ENCODE measurements at places on chromosomes 4 and X.

GRCh38 chrX:110944751-110945675 is 149.4 kb upstream of the CHRDL1 start:
- no peak for DNase-seq

DNA sequence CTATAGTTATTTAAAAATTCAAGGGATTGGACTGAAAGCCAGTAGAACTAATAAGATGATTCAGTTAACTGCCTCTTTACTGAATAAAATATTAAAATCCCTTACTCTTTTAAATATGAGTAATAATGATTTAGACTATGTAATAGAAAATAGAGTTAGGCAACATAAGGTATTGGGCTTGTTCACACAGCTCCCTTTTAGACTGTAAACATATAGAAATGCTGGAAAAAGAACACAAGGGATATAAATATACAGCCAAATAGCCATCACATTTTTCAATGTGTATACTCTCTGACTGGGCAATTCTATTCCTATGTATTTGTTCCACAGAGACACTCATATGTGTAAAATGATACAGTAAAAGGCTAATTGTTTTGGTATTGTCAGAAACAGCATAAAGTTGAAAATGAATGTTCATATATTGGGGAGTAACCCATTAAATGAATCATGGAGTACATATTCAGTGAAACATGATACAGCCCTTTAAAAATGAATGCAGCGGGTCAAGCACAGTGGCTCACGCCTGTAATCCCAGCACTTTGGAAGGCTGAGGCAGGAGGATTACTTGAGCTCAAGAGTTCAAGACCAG is 129.8 kb downstream of the TBC1D19 start:
- DNase-seq = no peak

GRCh38 chrX:68570598-68570997 is 71.7 kb downstream of the YIPF6 start:
- no peak for DNase-seq

- DNase-seq = no peak
Measured at GRCh38 chrX:14043209-14043608, 13.5 kb upstream of the GEMIN8 start.

- no peak for DNase-seq
Measured at GRCh38 chr4:6929812-6930464, 20.3 kb downstream of the TBC1D14 start.

GRCh38 chrX:16039363-16039762 is 84.0 kb upstream of the GRPR start:
- no peak for DNase-seq

DNA sequence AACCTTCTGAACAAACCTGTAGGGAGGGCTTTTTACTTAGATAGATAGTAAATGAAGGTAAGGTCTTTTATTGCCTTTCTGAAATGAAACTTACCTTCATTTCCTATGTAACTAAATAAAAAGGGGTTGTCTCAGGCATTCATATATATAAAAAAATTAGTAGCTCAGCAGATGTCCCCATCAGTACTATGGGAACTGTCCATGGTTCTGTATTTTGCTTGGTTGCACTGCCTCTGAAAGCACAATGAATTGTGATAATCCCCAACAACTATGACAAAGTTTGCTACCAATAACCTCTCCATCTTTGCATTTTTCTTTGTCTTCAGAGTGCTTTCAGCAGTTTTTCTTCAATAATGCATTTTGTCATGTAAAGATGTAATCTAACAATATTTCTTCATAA is 222.4 kb downstream of the SLIT2 start:
- DNase-seq = no peak

- no peak for DNase-seq
Measured at GRCh38 chr4:772118-772517, 53.8 kb downstream of the CPLX1 start.

DNA sequence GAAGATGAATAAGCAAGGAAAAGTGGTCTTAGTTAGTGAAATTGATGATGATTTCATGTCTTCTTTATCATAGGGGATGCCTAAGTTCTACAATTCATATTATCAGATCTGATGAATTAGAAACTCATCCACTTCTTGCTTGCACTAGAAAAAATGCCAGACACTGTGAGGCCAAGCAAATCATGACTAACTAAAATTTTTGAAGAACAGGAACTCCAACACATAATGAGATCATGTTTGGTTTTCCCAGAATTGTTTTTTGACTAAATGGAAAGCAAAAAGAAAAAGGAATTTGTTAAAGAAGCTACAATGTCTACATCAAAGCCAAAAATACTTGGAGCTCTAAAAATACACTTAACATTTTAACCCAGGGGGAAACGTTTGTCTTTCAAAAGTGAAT is 120.4 kb downstream of the ARSF start:
- no peak for DNase-seq

DNA sequence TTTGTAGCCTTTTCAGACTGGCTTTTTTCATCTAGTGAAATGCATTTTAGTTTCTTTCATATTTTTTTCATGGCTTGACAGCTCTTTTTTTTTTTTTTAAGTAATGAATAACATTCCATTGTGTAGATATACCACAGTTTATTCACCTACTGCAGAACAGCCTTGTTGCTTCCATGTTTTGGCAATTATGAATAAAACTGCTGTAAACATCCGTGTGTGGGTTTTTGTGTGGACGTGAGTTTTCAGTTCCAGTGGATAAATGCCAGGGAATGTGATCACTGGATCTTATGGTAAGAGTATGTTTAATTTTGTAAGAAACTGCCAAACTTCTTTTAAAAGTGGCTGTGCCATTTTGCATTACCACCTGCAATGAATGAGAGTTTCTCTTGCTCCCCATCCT is 160.8 kb downstream of the SOWAHB start:
- DNase-seq = no peak

GRCh38 chr4:23654791-23655190 is 235.1 kb downstream of the PPARGC1A start:
- DNase-seq = no peak

- no peak for DNase-seq
Measured at GRCh38 chrX:140602140-140602539, 97.3 kb upstream of the SOX3 start.

GRCh38 chrX:150478496-150479492 is 89.6 kb upstream of the MTM1 start:
- no peak for DNase-seq

GRCh38 chrX:19625612-19626011 is 110.3 kb upstream of the MAP3K15 start:
- no peak for DNase-seq

- no peak for DNase-seq
Measured at GRCh38 chr4:153295131-153295755, 49.2 kb upstream of the MND1 start.

- DNase-seq = no peak
Measured at GRCh38 chr4:154406018-154406795, 85.4 kb downstream of the DCHS2 start.

DNA sequence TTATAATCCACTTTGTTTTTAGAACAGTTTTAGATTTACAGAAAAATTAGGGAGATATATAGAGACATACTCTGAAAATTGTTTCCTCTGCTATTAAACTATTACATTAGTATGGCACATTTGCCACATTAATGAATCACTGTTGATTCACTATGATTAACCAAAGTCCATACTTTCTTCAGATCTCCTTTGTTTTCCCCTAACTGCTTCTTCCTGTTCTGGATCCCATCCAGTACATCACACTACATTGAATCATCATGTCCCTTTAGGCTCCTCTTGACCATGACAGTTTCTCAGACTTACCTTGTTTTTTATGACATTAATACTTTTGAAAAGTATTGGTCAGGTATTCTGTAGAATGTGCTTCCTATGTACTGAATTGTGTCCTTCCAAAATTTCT is 109.2 kb upstream of the EDNRA start:
- no peak for DNase-seq

DNA sequence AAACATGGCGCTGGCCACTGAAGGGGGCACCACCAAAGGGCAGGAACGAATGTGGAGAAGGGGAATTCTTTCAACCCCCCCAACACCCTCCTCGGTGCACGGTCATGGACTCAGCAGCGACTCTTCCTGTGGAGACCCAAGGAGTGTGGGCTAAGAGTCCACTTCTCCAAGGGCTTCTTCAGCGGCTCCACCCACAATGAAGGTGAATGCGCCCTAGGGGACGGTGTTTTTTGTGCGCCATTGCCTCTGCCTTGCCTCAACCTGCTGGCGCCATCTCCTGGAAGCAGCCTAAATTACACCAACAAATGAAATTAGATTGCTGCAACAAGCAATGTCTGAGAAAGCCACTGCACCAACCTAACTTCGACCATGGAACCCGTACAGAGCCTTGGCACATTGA is 169.2 kb upstream of the MAGEB18 start:
- DNase-seq = no peak

- no peak for DNase-seq
Measured at GRCh38 chrX:123685232-123685631, 47.6 kb downstream of the THOC2 start.

- peak; percentile 3 for DNase-seq
Measured at GRCh38 chr4:74671080-74671698, 123.1 kb downstream of the BTC start.

GRCh38 chr4:14652522-14652921 is 349.8 kb upstream of the CPEB2 start:
- DNase-seq = no peak

DNA sequence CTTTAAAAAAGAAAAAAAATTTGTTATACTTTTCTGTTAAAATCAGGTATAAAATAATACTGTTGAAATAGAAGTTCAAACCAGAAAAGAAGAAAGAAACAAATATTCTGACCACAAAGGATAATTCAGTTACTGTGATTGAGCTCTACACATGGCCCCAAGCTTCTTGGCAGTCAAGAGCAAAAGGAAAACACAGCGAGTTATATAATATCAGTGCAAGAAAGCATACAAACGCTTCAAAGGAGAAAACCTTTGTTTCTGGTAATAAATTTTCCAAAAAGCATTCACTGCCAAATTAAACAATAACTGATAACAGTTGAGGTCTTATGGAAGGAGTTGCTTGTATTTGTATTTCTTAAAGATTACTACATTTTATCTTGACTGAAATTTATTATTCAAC is 40.5 kb upstream of the EDNRA start:
- no peak for DNase-seq

- no peak for DNase-seq
Measured at GRCh38 chr4:76610751-76611547, 175.9 kb downstream of the SHROOM3 start.

- no peak for DNase-seq
Measured at GRCh38 chr4:14772388-14772787, 229.9 kb upstream of the CPEB2 start.

GRCh38 chrX:66046612-66047235 is 6.8 kb upstream of the VSIG4 start:
- no peak for DNase-seq

- no peak for DNase-seq
Measured at GRCh38 chrX:41406201-41406600, 40.9 kb upstream of the NYX start.

Data from putamen (tissue), 1 donor.